ENCODE measurements at places on chromosomes 1 and 21.

DNA sequence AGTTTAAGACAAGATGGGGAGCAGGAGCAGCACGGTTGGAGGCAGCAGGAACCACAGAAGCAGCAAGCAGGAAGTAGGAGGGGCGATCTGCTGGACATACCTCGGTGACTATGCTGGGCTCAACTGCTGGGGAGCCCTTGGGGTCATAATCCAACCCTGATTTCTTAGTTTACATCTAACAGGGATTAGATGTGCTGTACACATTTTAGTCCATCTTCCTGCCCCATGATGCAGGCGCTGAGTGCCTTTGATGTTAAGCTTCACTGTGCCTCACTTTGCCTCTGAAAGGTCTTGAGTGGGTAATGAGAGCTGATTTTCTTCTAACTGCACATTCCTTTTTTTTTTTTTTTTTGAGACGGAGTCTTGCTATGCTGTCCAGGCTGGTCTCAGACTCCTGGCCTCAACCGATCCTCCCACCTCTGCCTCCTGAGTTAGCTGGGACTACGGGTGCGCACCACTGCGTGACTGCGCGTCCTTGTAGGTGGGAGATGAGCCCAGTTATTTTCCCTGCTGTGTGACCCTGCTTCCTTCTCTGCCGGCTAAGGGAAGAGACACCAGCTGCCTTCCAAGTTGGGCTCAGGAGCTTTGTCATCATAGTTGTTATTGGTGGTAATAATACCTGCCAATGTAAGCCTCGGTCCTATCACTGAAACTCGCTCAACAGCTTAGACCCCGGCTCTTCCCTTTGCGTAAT, 1.1 kb upstream of the RCAN3 start:
- DNase-seq, result no peak

GRCh38 chr1:84693785-84694184, 3.5 kb upstream of the SSX2IP start:
- DNase-seq, result no peak

DNA sequence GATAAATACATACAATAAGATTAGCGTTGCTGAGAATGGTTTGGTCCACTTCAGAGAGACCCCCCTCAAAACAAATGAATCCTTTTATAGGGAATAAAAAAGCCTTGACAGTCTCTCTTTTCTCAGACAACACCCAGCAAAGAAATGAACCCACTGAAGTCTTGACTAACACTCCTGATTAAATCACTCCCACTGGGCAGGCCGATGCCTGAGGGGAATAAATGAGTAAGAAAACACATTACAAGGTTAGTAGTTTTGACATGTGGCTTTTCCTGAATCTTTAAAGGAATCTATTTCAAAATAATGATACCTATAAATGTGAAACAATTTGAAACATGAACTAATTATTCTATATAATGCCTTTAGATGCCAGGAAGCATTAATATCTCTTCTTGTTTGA, 146.9 kb upstream of the POGK start:
- no peak for DNase-seq

DNA sequence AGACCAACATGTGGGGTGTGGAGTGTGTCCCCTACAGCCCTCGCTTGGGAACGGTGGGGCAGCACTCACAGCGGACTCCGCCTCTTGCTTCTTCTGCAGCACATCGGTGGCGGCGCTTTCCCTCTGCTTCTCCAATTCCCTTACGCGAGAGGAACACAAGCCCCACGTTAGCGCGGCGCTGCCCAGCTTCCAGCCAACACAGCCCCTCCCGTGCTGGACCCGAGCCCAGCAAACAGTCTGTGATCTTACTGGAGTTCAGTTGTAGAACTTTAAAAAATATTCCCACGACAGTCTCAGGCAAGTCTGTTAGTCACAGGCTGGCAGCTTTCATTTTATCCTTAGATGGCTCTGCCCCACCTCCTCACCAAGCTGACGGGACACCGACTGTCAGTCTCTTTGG, 13.6 kb downstream of the THAP3 start:
- DNase-seq, result no peak

- no peak for DNase-seq
Measured at GRCh38 chr1:48073798-48074530, 76.8 kb upstream of the TRABD2B start.

- DNase-seq, result no peak
Measured at GRCh38 chr1:244239261-244239770, 188.2 kb downstream of the ZBTB18 start.

DNA sequence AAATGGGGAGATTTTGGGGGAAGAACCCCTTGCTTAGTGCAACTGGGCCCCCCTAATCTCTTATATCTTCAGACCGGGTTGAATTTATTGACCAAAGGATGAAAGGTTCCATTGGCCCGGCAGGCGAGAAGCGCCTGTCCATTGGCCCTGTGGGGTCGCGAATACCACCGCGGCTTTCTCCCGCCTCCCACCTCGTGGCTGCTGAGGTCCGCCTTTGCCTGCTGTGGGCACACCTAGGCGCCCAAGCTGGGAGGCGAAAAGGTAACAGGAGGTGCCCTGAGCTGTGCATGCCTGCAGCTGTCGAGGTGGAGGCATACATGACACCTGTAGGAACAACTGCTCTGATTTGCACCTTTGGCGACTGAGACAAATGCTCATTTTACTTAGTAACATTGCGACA, 21.1 kb upstream of the FLG2 start:
- DNase-seq, result no peak

- DNase-seq, result no peak
Measured at GRCh38 chr1:71785450-71785849, 496.9 kb downstream of the NEGR1 start.

DNA sequence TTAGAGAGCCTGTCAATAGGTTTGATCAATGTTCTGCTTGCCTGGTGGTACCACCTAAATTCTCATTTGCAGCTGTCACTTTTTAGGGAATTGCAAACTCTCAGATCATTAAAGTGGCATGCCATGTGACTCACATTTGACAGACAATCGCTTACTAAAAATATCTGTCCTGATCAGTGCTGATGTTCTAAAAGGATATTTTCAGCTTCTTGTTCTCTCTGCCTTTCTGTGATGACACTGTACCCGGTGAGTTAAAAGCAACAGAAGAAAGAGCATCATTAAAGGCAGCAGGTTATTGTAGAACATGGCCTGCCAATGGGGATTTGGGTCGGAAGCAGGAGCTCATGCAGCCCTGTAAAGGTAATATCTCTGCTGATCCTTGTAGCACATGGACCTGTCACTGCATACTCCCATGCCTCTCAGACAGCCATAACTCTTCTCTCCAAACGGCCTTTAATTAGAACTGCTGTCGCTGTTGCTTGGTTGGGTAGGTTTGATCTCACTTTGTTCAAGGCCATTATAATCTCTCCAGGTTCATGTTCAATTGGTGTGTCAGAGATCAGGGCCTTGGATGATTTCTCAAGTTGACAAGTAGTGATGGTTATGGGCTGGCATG, 441.3 kb upstream of the DEPDC1 start:
- no peak for DNase-seq

- DNase-seq, result no peak
Measured at GRCh38 chr1:67890857-67891256, 57.6 kb upstream of the GNG12 start.

DNA sequence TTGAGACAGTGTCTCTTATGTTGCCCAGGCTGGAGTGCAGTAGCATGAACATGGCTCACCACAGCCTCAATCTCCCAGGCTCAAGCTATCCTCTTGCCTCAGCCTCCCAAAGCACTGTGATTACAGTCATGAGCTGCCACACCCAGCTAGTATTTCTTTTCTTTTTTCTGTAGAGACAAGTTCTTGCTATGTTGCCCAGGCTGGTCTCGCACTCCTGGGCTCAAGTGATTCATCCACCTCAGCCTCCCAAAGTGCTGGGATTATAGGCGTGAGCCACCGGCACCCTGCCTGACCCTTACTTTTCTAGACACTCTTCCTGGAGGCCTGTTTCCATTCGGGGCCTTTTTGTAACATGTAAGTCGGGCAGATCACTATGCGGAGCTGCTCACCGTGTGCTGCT, 30.1 kb upstream of the SRP9 start:
- DNase-seq, result no peak

DNA sequence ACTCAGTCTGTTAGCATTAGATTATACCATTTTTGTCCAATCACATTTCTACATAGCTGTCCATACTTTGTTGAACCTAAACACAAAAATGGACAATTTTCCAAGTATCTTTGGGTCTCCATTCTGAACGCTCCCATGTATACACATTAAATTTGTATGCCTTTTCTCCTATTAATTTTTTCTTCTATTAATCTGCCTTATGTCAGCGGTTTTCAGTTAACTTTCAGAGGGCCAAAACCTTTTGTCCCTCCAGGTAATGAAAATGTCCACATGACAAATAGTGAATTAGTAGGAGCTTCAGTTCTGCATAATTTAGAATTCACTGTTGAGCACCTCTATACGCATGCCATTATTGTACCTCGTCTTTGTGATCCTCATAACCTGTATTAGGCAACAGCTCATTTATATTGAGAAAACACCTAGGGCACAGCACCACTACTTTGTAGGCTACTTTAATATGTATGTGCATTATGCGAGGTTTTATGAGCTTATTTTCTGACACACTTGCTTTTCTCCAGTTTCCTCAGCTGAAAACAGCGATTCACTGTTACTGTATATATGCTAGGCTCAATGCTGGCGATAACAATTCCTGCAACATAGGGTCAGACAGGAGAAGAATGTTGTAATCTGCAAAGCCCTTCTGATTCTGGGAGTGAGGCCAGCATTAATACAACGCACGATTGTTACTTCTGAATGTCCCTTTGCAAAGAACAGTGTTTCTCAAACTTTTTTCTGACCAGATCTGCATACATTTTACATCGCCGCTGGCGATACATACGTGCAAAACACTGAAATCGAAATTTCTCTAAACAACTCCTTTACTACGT, 1.1 kb upstream of the ABCD3 start:
- no peak for DNase-seq

GRCh38 chr1:24769656-24770651, 24.7 kb downstream of the CLIC4 start:
- DNase-seq, result no peak

GRCh38 chr1:168187177-168187576, 8.4 kb downstream of the TIPRL start:
- DNase-seq, result no peak

DNA sequence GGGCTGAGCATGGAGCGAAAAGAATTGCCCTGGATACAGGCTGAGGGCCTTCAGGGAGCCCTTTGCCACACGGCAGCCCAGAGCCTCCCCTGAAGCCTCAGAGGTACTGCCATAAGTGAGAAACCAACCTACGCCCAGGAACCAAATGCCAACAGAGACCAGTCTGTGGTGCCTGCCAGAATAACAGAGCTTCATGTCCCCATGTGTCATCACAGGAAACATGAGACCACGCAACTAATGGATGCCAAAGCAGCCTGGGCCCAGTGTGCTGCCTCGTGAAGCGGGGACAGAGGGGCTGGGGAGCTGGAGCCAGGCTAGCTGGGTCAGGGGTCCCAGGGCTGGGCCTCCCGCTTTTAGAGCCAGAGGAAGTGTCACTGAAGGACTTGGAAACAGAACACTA, 18.7 kb upstream of the STUM start:
- no peak for DNase-seq

DNA sequence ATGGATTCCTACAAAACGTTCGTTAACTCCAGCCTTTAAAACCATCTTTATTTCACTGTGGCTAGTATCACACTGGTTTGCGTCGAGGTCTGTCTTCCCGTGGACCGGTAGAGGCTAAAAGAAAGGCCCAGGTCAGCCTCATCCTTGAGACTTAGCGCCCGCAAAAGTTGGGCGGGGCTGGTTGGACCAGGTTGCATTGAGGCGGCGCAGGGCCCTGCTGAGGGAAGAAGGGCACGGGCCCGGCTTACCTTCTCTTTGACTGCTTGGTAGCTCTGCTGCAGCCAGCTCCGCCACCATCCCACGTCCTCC, 455 bp downstream of the BSDC1 start:
- no peak for DNase-seq

GRCh38 chr1:51214615-51215131, 21.4 kb upstream of the RNF11 start:
- DNase-seq, result no peak

GRCh38 chr1:14320518-14320917, 278.0 kb upstream of the KAZN start:
- no peak for DNase-seq

DNA sequence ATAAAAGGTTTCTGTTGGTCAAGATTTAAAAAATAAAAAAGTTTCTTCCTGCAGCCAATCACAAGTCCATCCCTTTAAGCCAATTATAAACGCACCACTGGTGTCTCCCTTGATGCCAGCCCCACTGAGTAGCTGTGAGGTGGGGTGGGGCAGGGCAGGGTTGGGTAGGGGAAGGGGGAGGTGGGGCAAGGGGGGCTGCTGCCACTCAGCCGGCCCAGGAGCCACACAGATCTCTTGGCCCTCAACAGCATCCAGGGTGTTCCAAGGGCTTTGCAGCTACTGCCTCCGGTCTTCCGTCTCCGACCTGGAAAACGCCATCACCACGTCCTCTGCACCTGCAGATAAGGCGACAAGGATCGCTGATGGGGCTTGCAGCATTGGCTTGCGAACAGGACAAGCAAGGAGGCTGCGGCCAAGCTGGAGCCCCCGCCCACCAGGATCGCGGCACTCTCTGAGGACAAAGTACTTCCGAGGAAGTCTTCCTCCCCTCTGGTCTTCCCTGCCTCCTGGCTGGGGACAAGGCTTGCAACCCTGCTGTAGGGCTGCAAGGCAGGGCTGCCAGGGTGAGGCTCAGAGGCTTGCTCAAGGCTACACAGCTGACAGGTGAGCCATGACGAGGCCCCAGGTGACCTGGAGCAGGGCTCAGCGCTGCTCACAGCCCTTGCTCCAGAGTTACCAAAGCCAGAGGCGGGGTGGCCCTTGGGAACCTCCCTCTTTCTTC, 26.8 kb upstream of the CLSTN1 start:
- DNase-seq, result no peak

DNA sequence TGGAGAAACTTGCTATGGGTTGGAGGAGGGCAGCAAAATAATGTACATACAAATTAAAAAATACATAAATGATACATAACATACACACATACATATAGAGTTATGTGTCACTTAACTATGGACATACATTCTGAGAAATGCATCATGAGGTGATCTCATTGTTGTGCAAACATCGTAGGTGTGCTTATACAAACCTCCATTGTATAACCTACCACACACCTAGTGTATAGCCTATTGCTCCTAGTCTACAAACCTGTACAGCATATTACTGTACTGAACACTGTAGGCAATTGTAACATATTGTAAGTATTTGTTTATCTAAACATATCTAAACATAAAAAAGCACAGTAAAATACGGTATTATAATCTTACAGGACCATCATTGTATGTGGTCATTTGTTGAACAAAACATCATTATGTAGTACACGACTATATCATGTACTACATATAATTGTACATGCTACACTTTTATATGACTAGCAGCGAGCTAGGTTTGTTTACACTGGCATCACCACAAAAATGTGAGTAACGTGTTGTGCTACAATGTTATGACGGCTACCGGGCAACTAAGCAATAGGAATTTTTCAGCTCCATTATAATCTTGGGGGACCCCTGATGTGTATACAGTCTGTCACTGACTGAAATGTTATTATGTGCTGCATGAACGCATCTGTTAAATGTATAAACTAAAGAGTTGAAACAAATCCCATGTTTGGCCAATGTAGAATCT, 35.5 kb downstream of the ITGB3BP start:
- no peak for DNase-seq

DNA sequence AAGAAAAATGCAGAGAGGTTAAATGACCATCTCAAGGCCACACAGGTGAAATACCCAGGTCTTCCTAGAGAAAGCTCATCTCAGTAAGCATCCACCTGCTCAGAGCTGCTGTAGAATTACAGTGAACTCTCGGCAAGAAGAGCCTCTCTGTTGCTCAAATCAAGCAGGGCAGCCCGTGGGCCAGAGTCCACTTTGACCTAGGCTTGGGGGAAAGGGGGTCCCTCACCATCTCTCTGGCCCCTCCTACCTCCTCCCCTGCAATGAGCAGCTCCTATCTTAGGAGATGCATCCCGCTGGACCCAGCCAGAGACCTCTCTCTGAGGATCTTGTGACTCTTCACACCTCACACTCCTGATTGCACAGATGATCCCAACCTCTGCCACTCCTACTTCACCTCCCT, 364.7 kb downstream of the PTPRU start:
- DNase-seq, result no peak

Measured in upper lobe of right lung (tissue), 1 donor.